Metanephros (tissue), 2 donors: ENCODE measurements at places on chromosomes 4 and X. TPM values are rescaled to one million over a fixed set of nuclear protein-coding genes. Genes with fewer than 3 reads are reported as not detected.

SLITRK4 gene
- 12.3 TPM for total RNA-seq

CT45A3 gene
- 0.18 TPM for total RNA-seq

HTR2C gene
- total RNA-seq, result 0.41 TPM

IL1RAPL1 gene
- 11.2 TPM for total RNA-seq

P2RY8 gene
- 2.9 TPM for total RNA-seq

GAGE2A gene
- total RNA-seq, result not detected

FMR1NB gene
- total RNA-seq, result not detected

TMPRSS11B gene
- total RNA-seq, result not detected

WDFY3 gene
- 220 TPM for total RNA-seq

MAGEB17 gene
- not detected for total RNA-seq

PCSK1N gene
- total RNA-seq, result 38.5 TPM

TCP11X2 gene
- total RNA-seq, result 1.4 TPM

CXXC4 gene
- total RNA-seq, result 2.9 TPM

VCX gene
- not detected for total RNA-seq
